NCI-H1436 treated with DMSO at 0.1 percent for 48 hours (cell line): ENCODE measurements at places on chromosomes 7 and 10.

- DNase-seq = no peak
Measured at GRCh38 chr10:65753532-65753931, 1172.3 kb upstream of the LRRTM3 start.

DNA sequence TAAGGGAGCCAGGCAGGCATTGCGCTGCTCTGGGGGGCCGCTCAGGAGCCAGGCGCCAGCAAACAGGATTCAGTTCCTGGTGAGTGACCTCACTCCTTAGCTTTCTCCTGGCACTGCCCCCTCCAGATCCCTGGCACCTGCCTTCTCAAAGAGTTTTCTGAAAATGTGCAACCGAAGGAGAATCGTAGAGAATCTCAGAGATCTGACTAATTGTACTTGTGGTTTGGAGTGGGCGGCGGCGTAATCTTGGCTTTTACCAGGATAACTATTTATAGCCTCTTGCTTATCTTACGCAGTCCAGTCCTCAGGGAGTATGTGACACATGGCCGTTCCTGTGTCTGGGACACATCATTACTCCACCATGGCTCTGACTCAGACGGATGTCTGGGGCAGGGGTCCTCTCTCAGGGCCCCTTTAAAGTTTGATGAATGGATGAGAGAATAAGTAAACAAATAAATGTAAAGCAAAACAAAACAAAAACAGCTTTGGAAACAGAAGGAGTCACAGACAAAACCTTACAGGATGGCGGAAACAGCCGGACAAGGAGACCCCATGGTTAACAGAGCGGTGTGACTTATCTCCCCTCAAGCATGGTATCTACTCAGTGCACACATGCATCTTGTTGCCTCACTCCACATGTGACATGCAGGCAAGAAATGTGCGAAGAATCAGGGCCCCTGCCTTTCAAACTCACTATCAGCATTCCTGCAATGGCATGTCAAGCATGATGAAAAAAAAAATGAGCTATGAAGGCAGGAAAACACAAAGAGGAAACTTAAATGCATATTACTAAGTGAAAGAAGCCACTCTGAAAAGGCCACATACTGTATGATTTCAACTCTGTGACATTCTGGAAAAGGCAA is 99.7 kb downstream of the TNS3 start:
- DNase-seq = no peak

- no peak for DNase-seq
Measured at GRCh38 chr7:92849322-92849721, 12.9 kb upstream of the CDK6 start.

- DNase-seq = no peak
Measured at GRCh38 chr7:70586822-70587221, 545.1 kb upstream of the GALNT17 start.

DNA sequence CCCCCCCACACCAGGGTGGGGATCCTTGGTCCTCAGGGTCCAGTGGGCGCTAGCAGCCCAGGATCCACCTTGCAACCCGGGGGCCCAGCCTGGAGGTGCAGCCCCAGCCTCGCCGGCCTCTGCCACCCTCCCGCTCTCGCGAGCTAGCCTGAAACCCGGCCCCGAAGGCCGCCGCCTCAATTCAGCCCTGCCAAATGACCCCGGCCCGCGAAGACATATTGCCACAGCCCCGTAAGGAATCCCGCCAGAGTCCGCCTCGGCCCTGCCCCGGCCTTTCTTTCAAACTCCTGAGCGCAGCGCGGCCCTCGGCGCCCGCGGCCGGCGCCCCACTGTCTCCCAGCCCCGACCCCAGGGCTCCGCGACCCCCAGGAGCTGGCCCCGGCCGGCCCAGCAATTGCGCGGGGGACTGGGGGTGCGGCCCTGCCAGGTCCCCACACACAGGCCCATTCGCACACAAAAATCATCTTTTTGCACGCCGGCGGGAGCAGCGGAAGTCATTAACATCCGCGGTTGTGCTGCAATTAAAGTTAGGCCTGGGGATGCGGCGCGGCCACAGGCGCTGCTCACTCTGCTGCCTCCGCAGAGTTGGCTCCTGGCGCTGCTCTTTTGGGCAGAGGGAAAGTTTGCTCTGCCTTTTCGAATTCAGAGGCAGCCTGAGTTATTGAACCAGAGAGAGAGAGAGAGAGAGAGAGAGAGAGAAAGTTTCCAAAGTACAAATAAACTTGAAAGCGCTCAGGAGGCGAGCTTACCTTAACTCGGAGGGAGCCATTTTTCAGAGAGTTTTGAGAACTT is 4.0 kb downstream of the HOXA5 start:
- no peak for DNase-seq

DNA sequence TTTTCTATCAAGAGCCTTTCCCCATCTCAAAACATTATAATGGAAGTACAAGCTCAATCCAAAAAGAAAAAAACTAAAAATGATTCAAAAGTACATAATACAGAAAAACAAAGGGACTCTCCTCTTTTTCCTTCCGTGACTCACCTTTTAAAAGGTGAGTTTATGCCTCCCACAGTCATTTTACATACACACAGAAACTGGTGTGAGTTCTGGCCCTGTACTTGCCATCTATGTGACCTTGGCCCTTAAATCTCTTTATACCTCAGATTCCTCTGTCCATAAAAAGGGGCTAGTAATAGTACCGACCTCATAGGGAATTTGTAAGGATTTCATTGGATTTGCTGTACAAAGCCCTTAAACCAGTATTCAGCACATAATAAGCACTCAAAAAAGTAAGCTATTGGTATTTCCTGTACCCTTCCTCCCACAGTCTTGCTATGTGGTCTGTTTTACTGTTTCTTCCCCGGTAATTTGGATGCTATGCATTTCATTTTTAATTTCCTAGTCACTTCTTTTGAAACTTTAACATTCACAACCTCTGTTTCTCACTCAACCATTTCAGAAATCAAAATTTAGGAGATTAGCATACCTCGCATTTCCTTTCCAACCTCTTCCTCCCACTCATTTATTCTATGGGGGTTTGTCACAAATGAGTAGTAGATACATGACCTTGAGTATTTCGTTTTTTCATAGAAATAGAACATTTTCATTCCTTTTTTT is 39.0 kb downstream of the STK17A start:
- no peak for DNase-seq

- DNase-seq = no peak
Measured at GRCh38 chr7:22277375-22277774, 79.6 kb downstream of the RAPGEF5 start.

- DNase-seq = no peak
Measured at GRCh38 chr7:107847168-107847835, 43.7 kb upstream of the DLD start.

- DNase-seq = no peak
Measured at GRCh38 chr7:21071561-21072501, 285.1 kb upstream of the SP8 start.

GRCh38 chr7:120981888-120982615 is 6.5 kb upstream of the CPED1 start:
- no peak for DNase-seq

GRCh38 chr7:122412441-122412840 is 107.9 kb upstream of the FEZF1 start:
- no peak for DNase-seq

- DNase-seq = no peak
Measured at GRCh38 chr10:53699684-53700083, 927.1 kb upstream of the MBL2 start.

- no peak for DNase-seq
Measured at GRCh38 chr7:90407484-90407821, 4.2 kb downstream of the CLDN12 start.

- DNase-seq = no peak
Measured at GRCh38 chr10:37067576-37067975, 57.8 kb upstream of the ANKRD30A start.

DNA sequence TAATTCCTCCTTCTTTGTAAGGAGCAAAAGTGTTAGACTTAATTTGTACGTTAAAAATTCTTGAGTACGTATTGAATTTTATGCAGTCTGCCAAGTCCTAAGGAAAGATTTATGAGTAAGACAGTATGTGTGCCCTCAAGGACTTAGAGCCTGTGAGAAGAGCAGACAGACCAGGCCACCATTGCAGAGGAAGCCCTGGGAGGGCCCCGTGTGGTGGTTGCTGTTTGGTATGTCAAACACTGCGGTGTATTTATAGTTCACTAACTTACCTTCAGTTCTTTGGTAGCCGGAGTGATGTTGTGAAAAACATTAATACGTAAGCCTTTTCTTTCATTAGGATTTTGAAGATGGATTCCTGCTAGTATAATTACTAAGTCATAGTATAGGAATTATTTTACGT is 82.9 kb downstream of the GALNT11 start:
- no peak for DNase-seq

GRCh38 chr10:74754381-74754821 is 72.0 kb upstream of the KAT6B start:
- DNase-seq = no peak

DNA sequence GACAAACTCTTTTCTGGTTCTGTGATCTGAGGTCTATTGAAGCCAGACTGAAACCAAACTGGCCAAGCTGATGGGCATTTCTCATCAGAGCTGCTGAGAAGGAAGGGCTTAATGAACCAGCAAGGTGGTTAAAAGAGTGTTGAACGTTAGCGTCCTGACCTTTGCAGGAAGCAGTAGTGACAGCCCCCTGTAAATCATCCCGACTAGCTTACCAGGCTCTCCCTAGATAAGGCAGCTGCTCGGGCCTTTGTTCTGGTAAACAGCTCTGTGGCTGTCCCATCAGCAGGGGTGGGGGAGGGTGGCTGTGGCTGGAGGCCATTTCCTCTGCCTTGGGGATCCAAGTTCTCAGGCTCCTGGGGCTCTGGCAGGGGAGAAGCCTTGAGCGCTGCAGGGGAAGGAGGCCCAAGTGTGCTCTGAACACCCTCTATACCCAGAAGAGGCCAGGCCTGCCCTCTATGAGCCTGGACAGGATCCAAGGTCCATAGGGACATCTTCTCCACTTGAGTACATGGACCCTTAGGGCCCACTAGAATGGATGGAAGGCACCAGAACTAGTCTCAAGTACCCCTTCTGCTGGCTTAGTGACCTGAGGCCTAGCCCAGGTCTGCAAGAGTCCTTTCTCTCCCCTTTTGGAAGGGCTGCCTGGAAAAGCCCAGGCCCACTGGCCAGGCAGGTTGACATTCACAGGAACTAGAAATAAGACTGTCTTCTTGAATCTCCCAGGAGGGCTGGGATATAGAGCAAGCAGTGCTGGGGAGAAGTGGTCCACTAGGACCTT is 134.6 kb downstream of the ARHGAP22 start:
- DNase-seq = no peak

- no peak for DNase-seq
Measured at GRCh38 chr7:45035893-45036292, 35.9 kb downstream of the CCM2 start.

- DNase-seq = no peak
Measured at GRCh38 chr7:7881581-7881980, 87.0 kb upstream of the GLCCI1 start.

DNA sequence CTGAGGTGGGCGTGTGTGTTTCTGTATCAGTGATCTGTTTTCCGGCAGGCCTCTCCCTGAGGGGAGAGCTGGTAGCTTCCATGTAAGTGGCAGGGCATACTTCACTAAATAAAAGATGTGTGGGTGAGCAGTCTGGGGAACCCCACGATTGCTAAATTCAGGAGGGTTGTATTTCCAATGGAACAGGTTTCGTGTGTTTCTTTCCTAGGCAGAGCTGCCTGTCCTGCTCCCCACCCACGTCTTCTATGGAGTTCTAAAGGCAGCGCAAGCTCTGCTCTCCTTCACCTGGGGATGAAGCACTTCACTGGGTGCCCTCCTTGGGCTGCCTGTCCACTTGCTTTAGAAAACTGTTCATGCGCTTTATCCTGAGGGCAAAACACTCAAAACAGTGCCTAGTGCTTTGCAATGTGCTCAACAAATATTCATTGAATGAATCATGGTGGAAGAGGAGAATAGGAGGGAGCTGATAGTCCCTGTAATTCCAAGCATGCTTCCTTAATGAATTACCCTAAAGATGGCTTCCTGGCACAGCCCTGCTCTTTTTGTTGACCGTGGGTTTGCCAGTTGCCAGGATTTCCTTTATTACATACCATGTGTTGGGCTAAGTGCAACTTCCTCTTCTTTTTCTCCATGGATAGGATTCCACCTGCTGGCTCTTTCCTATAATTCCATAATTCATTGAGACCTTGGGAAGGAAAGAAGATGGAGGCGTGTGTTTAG is 50.6 kb upstream of the SRPK2 start:
- no peak for DNase-seq

GRCh38 chr10:35306852-35307251 is 29.5 kb upstream of the CCNY start:
- DNase-seq = no peak
